ENCODE measurements at places on chromosomes 5 and 9.

DNA sequence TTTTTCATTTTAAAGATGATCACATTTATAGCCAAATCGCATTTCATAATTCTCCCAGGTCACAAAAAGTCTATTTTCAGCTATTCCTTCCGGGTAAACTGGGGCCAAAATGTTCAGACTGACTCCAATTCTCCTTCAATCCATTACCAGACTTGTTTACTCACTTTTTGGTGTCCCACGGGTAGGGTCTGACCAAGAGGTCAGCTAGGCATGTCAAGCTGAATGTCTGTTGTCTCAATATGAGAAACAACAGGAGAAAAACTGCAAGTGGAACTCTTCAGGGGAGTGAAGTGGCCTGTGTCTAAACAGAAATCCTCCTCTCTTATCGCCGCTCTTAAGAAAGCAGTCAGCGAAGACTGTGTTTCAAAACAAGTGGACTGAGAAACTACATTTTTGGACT lies 171.3 kb downstream of the APBA1 start:
- no peak for DNase-seq

- DNase-seq, result peak; percentile 49
These were observed 8.0 kb downstream of the NTNG2 start for GRCh38 chr9:132169672-132170392.

DNA sequence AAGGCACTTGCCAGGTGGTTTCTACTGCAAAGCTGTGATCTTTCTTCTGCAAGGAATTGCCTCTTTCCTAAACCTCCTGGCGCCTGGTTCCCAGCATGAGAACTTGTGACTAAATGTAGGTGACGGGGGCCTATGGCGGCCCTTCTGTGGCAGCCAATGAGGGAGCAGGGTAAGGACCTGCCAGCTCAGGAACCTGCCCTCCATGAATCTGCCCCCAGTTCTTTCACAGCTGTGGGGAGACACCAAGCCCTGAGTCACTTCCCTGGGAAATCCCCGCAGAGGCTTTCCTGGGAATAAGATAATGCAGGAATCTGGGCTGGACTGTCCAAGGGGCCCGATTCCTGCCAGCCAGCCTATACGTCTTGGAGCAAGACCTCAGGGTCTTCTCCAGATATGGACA lies 56.7 kb upstream of the CTNNA1 start:
- DNase-seq, result no peak

DNA sequence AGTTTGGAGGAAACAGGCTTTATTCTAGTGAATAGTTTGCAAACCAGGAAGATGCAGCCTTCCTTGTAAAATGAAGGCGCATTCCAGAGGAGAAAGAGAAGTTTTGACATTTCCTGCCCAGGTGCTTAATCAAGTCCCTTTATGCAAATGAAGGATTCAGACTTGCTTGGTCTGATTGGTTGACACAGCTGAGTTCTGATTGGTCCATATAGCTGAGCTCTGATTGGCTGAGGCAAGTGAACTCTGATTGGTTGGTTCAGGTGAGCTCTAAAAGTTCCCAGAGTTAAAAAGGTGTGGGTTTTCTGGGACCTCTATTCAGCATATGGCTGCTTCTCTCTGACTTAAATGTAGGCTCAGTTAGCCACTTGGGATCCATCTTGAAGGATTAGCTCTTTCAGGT lies 151.0 kb downstream of the CACNA1B start:
- DNase-seq, result no peak

DNA sequence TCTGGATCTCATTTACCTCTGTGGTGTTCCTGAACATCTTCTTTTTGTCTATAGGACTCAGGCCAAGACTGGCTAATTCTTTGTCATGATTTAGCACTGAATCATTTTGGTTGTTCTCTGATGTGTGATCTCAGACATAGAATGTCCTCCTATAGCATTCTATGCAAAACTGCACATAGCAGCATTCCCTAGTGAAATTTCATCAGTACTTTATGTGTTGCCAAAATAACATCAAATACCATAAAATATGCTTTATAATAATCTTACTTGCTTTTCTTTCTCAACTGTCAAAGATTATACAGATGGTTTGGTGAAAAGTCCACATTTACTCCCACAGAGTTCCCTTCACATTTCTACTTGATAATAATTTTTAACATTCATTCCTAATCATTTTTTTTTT lies 115.7 kb upstream of the MPDZ start:
- no peak for DNase-seq

DNA sequence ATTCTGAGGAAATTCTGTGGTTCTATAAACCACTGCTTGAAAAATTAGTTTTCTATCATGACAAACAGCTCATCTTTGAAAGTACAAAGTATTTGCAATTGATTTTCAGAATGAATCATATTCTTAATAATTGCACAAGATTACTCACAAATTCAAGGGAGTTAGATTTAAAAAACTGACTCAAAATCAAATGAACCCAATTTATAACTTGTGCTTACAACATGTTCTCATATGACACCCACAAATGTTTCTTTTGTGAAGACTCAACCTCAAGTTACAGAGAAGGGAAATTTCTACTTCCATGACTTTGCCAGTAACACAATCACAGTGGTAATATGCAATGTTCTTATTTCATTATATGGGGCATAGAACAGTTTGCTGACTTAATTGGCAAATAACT lies 272.0 kb upstream of the ACTBL2 start:
- DNase-seq, result no peak

DNA sequence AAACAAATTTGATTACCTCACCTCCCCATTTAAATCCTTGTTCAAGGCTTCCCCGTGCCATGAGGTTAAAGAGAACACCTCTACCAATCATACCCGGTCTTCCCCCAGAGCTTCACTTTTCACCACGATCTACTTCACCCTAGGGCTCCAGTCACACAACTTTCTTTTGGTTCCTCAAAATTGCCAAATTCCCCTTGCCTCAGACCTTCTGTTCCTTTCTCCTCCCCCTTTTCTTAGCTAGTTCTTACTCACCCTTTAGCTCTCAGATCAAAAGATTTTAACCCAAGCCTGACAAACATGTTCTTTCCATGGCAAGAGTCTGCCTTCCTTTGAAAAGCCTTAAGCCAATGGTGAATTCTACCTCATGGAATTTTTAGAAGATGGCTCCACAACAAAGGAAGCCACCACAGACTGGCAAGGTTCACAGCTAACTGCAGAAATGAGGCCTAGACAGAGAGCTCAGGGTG lies 56.7 kb downstream of the MAPKAP1 start:
- DNase-seq, result no peak

DNA sequence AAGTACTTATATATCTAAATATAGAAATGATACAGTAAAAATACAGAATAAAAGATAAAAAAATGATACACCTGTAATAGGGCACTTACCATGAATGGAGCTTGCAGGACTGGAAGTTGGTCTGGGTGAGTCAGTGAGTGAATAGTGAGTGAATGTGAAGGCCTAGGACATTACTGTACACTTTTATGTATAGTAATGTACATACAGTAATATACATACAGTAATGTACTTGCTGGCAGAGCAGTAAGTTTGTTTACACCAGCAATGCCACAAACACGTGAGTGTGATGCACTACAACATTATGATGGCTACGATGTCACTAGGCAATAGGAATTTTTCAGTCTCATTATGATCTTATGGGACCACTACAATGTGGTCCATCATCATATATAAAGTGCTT lies 34.2 kb downstream of the SUSD1 start:
- DNase-seq, result no peak

GRCh38 chr9:87803623-87804345 lies 77.9 kb downstream of the CTSL start:
- no peak for DNase-seq

DNA sequence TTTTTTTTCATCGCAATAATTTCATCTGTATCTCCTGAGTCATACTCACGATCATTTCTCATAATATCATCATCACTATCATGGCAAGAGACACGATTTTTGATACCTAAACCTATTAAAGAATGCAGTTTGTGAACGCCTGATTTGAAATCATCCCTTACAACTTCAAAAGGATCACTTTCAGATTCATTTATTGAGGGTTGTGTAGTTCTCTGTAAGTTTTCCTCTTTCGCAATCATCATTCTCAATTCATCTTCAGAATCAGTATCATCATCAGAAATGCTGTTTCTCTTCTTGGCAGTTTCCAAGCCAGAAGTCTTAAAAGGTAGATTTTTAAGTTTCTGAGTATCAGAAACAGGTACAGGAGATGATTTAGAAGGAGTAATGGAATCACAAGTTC lies 9.7 kb downstream of the NOL8 start:
- DNase-seq, result no peak

- peak; percentile 1 for DNase-seq
These were observed 735.6 kb upstream of the RIOK2 start for GRCh38 chr5:97918620-97919019.

- DNase-seq, result no peak
These were observed 332.4 kb downstream of the NTRK2 start for GRCh38 chr9:85001925-85002324.

GRCh38 chr9:5178126-5178805 lies 7.2 kb downstream of the INSL6 start:
- DNase-seq, result no peak

DNA sequence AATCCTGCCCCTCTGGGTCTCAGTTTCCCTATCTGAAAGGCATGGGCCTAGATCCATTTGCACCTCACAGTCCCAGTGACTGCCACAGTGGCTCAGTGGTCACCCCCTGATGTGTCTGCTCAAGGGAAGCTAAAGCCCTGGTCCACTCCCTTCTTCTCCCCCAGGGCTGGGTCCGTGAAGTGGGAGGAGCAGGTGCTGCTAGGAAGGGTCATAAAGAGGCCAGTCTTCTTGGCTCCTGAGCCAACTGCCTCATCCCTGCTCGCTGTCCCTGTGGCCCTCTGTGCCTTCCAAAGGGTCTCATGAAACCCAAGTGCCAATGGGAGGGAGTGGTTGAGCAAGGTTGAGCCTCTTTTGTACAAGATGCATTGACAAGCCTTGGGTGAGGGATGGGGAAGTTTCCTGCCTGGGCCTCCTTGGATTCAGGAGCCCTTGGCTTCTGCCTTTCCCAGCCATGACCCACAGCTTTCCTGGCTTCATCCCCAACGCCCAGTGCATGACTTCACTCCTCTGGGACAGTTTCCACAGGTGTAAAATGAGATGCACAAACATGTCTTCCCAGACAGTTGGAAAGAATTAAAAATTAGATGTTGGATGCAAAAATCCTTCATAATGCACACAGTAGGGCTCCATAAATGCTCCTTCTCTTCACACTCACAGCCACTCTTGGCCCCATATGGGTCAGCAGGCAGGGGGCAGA lies 1.6 kb upstream of the SLC6A7 start:
- DNase-seq, result no peak

DNA sequence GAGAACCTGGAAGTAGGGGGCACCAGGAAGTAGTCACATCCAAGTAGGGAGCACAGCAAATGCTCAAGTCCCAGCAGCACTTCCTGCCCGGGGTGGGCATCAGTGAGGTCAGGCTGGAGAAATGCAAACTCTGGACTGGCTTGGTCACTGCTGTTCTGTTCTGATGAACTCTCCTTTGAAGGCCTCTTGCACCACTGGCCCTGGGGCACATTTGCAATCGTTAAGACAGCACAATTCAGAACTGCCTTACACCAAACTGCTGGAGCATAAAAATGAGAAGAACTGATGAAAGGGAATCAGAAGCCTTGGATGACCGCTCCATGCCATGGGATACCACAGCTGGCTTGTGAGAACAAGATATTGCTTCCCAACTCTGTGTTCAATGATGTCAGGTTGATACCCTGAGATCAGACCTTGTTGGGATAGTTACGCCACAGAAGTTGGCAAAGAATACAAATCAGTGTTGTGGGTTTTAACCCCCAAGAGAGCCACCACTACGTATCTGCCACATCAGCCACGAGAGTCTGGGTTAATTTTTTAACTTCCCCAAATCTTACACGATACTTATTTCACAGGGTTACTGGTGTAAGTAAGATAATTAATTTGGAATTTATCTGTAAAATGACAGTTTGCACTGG lies 42.3 kb upstream of the ZSWIM6 start:
- DNase-seq, result no peak

DNA sequence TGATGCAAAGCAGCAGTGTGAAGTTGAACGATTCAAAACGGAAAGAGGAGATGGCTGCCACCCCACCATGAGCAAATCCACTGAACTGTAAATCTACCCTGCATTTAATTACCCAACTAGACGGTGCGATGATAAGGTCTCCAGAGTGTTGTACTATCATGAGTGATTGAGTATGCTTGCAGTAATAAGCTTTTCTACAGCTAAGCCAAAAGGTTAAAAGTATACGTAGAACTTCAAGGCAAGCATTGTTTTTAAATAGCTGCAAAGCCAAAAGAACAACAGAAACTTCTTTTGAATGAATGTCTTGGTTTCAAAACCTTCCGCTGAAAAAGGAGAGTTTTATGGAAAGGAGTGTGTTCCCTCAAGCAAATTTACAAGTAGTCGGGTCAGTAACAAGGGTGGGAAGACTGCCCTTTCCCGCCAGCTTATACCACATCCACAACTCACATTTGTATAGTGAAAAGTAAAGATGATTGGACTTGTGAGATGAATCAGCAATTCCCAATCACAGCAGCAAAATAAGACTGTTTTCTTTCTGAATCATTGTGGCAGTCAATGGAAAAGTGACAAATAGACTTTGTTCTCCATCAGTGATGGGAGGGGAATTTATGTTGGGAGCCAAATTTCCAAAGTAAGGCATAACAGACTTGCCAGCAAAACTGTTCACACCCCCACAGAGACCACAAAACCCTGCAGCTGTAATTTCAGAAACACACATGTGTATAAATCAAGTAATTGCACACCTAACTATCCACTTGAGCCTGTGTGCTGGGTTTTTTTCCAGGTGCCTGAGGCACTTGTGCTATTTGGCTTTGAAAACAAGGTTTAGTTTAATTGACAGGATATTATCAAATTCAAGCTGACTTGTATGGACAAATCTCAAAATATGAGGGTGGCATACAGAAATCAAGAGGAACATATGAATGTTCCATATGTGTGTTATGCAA lies 407.7 kb upstream of the GRAMD2B start:
- peak; percentile 85 for DNase-seq

GRCh38 chr9:128275198-128276007 lies at the start of gene GOLGA2:
TSS of gene GOLGA2 (minus strand) at chr9:128276007. CDS start at chr9:128275976, 31 bp downstream.
- DNase-seq, result no peak

DNA sequence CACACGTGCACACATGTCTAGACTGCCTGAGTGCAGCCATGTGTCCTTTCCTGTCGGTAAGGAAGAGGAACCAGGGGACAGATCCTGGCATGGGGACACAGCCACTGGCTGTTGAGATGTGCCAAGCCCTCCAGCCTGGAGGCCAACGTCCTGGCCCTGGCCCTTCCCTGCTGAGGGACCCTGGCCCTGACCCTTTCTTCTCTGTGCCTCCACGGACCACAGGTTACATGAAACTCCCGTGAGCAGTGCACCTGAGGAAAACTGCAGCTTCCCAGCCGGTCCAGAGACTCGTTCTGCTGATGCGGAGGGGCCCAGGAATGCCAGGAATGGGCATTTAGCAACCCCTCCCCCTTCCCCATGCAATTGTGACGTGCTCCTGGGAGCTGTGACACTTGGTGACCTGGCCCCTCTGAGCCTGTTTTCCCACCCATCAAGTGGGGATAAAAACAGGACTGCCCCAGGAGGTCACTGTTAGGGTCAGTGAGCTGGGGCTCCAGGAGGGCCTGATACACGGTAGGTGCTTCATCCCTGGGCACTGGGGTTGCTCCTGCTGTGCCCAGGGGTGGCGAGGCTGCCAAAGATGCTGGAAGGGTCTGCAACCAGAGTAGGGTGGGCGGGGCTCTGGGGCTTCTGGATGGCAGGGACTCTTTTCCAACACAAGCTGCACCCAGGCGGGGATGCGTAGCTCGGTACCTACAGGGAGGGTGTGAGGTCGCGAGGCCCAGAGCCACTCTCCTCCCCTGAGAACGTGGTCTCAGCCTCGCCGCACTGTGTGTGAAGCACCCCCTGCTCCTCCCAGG lies 151.5 kb downstream of the C9orf50 start:
- DNase-seq, result no peak

All from NCI-H1105 treated with DMSO at 0.1 percent for 48 hours (cell line).